ENCODE measurements at places on chromosomes 16 and 17.

DNA sequence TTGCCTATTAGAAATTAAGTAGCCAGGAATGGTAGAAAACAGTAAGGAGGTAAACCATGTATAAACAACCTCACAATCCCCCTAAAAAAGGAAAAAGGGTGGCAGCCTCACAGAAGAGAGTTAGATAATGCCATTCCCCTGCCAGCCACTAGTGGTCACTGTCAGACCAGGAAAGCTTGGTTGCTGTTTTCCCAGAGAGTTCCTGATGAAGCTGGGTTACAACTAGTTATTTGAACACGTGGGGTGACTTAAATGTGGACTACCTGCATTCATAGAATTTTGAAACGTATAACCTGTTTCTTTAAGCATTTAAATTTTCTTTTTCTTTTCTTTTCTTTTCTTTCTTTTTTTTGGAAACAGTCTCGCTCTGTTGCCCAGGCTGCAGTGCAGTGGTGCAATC lies 5.8 kb downstream of the GPRC5C start:
- DNase-seq, result no peak

DNA sequence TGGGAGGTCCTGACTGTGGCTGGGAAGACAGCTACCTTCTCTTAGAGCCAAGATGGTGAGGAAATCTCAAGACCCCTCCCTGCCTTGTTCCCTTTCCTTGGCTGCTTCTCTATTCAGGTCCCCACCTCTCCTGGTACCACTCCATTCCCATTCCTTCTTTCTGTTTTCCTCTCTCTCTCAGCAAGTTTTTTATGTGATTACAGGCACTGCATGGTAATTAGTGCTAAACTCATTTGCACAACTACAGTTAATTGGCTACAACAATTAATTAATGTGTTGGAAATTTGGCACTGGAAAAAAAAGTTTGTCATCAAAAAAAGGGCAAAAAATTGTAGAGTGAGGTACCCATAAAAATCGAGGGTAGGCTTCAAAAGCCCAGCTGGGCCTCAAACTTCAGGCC lies 45.3 kb downstream of the NEUROD2 start:
- DNase-seq, result no peak

- DNase-seq, result no peak
Measured at GRCh38 chr17:8799570-8800212, 526 bp upstream of the MFSD6L start.

- no peak for DNase-seq
Measured at GRCh38 chr17:69773081-69773480, 301.9 kb upstream of the KCNJ16 start.

- no peak for DNase-seq
Measured at GRCh38 chr17:49434821-49435670, 20.4 kb upstream of the PHB1 start.

- DNase-seq, result no peak
Measured at GRCh38 chr17:6126768-6127167, 56.6 kb downstream of the WSCD1 start.

DNA sequence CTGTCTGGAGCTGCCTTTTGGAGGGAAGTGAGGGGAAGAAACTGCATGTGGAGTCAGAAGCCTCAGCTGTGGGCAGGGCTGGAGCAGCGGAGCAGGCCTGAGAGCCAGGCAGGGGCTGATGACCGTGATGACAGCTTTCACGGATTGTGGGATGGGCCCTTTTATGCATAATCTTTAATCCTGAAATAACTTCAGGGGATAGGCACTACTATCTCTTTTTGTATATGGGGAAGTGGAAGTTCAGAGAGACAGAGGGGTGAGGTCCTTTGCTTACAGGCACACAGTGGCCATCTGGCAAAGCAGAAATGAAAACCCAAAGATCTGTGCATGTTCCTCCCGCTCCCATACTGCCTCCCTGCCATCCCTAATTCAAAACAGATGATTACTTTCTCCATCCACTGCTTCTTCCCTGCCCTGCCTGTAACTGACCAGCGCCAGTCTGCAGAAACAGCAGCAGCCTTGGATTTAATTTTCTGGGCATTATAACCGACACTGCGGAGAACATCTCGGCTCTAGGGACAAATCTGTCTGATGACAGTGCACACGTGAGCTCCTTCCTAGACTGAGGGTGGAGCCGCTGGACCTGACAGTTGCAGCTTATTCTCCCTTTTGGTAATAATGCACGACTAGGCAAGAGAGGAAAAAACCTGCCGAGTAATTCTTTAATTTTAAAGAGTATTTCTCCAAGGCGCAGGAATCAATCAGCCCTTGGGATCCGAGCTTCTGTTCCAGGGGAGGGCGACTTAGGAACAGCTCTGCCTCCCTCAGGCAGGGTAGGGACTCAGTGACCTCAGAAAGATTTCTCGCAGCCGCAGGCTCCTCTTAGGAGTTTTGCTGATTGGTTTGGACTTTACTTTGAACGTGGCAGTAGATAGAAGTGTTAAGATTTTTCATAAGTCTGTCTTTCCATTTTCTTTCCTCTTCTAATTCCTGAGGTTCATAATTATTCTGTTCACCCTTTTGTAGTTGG lies 95.4 kb downstream of the UTP18 start:
- no peak for DNase-seq

GRCh38 chr17:77177002-77177741 lies 36.4 kb downstream of the SEC14L1 start:
- no peak for DNase-seq

DNA sequence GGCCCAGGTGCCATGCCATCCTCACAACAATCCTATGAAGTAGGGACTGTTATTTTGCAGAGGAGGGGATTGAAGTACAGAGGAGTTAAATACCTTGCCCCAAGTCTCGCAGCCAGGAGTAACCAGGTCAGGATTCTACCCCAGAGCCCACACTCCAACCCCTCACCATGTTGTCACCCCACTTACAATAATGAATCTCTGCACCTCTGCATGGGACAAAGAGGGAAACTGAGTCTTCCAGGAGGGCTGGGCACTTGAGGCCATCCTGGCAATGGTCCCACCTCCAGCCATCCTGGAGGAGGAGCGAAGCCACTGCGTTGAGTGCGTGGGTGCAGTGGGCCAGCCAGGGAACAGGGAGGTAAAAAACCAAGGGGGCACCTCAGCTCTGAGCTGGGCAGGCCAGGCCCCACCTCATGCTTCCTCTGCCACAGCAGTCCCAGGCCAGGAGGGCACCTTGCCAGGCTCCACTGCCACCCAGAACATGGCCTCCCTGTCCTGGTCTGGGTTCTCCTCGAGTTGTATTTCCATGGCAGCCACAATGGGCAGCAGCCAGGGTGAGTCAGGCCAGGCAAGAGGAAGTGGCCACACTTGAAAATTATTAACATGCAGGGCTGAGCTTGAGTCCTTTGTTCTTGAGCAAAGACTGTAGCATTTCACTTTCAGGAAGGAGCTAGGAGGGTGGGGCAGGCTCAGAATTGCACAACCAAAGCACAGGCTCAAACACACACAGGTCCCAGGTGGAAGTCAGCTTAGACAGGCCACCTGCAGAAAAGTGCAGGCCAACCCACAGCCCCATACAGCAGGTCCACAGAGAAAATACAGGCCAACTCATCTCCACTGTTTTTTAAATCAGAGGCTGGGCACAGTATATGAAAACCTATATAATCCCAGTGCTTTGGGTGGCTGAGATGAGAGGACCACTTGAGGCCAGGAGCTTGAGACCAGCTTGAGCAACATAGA lies 52.1 kb downstream of the CUEDC1 start:
- no peak for DNase-seq

DNA sequence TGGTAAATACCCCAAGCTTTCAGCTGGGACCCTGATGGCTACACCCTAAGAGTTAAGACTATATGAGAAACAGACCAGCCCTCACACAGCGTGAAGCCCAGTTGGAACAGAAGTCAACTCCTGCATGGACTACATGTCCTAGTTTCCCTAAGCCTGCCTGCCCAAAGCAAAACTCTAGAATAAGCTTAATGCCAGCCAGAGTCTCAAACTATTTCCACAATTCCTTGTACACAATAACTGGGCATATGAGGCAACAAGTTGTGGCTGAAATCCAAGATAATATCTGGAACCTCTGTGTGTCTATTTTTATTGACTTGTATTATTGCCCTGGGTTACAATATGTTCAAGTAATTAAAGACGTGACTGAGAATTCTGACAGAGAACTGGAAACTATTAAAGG lies 19.4 kb downstream of the MYH10 start:
- DNase-seq, result no peak

DNA sequence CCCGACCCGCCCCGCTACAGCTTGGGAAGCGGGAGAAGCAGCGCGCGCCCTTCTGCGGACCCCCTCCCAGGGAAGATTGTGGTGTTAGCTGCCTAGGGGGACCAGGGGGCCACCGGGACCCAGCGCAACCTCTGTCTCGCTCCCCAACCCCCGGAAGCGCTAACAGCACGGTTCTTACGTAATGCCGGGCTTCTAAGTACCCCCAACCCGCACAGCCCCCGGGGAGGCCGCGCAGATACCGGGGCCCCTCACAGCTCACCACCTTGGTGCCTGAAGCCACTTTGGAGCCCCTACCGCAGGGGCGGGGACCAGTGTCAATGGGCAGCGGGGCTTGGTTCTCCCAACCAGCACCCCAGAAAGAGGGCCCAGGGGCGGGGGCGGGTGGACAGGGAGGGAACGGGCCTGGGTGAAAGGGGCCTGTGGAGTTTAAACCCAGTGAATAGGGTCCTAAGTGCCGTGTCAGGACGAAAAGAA lies 348 bp downstream of the MPP2 start:
- DNase-seq, result no peak

DNA sequence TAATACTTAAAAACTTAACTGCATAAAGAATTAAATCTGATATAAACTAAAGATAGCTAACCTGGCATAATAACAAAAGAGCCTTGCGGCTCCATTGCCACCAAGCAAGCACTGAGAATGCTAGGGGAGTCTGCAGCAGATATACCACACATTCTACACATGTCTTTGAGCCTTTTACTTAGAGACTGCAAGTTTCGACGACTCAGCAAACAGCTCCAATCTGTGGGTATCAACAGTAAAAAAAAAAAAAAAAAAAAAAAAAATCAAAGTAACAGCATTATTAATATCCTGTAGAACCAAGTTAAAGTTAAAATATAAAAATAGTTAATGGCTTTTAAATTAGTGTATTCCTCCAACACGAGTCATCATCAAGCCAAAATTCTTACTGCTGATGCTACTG lies 27.8 kb upstream of the INTS2 start:
- no peak for DNase-seq

DNA sequence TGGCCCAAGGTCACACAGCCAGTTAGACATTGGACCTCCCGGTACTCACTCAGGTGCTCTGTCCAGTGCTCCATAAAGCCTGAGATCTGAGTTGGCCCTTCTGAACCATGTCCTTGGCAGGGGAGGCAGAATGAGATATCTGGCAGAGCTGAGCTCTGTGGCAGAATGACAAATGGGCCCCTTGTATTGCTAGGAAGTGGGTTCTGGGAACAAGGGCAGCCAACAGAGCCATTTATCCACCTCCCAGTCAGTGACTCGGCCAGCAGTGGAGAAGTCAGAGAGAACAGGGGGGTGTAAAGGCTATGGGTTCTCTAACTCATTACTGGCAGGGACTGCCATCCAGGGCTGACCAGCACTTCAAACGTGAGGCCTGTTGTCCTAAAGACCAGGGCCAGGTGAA lies 117.1 kb upstream of the NLRP1 start:
- DNase-seq, result no peak

GRCh38 chr16:69037373-69038160 lies 67.9 kb upstream of the HAS3 start:
- no peak for DNase-seq

GRCh38 chr17:57271821-57272220 lies 15.5 kb downstream of the MSI2 start:
- DNase-seq, result no peak

GRCh38 chr17:55237268-55237667 lies 27.5 kb upstream of the HLF start:
- DNase-seq, result no peak

DNA sequence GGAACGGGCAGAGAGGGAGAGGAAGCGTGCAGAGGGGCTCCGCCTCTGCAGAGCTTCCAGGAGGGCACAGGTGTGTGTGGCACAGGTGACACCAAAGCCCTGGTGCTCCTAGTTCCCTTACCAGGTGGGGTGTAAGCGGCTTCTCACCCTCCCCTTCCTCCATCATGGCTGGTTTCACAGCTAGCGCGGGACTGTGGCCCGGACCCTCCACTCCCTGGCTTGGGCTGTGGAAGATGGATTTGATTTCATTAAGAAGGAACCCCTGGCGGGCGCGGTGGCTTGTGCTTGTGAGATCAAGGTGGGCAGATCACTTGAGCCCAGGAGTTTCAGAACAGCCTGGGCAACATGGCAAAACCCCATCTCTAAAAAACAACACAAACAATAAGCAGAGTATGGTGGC lies 241.2 kb upstream of the GSE1 start:
- DNase-seq, result no peak

GRCh38 chr17:42791948-42792347 lies 6.6 kb downstream of the COA3 start:
- DNase-seq, result no peak

GRCh38 chr17:2383628-2384167 lies 17.2 kb downstream of the MNT start:
- DNase-seq, result no peak

DNA sequence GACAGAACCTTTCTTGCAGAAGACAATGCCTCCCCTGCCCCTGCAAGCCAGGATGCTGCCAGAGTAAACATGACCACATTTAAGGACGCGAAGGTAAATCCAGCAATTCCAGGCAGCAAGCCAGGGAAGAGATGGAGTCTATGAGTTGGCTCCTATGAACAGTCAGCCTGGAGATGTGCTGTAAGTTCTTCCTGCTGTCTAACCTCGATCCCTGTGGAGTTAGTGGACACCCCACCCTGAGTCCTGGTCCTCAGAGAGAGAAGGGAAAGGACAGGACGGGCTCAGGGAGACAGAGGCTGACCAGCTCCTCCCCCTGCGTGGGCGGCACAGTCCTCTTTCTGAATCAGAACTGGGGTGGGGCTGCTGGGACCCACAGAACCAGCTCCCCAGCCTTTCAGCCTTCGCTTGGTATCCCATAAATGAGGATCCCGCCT lies 24.9 kb downstream of the CDC42EP4 start:
- no peak for DNase-seq

DNA sequence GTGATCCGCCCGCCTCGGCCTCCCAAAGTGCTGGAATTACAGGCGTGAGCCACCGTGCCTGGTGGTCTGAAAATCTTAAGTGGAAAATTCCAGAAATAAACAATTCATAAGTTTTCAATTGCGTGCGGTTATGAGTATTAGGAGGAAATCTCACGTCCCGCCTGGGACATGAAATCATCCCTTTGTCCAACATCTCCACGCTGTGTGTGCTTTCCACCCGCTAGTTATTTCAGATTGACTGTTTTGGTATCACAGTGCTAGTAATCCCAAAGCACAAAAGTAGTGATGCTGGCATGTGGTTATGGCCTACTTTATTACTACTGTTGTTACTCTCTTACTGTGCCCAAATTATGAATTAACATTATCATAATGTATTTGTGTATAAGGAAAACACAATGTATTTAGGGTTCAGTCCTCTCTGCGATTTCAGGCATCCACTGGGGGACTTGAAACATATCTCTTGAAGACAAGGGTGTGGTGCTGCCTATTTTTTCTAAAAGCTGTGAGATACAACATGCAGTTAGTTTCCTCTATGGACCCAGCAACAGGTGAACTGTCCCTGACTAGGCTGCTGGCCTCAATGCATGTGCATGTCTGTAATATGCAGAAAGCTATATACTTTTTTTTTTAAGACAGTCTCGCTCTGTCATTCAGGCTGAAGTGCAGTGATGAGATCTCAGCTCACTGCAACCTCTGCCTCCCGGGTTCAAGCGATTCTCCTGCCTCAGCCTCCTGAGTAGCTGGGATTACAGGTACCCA lies 32.3 kb downstream of the SLC47A1 start:
- no peak for DNase-seq
